ENCODE measurements at places on chromosomes 5 and 9.

DNA sequence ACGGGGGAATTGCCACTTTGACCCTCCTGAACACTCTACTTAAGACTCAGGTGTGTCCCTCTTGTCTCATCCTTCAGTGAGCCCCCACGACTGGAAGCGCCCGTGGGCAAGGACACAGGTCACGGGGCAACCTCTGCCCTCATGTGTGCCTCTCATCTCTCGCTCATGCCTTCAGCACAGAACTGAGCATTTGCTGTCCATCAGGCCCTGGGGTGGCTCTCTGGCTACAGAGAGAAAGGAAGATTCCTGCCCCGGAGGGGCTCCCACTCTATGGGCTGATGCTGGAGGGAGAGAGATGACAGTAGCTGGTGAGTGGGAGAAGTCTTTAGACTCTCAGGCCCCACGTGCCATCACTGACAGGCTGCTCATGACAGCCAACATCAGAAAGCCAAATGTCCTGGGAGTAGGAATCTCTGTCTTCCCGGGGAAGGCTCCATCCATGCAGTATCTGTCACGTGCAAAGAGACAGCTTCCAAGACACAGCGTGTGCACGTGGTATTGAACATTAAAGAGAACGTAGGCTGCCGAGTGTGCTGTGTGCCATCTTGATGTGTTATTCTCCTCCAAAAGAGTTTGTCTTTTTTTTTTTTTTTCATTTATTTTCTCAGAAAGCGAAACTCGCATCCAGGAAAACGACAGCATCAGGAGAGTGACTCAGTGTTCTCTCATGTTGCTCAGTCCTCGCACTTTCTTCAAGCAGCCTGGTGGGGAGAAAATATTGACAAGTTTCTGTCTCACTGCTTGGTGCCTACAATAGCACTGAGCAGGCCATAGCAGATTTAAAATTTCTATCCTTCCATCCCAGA, 190.5 kb downstream of the GAS1 start:
- DNase-seq = no peak

DNA sequence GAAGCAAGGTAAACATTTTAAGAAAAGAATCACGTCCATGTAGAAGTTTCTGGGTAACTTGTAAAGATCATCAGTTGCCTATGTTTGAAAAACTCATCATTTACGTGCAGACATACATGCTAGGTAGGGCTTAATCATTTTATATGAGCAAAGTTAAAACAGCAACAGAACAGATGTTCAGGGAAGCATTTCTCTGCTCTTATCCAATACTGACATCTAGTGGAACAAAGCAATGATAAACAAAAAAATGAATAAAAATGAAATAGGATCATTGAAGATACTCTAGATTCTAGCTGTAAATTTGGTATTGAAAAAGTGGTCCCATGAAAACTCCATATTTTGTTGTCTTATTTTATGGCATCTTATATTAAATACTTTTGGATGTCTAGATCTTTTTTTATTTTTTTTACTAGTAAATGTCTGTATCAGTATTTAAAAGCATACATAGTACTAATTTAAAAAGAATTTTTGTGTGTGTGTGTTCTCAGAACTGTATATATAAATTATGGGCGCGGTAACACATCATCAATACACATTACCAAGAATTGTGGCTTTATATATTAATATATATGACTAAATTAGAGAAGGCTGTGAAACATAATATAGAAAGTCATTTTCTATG, 1050.2 kb downstream of the CDH12 start:
- DNase-seq = no peak

GRCh38 chr9:9819886-9820285, 792.9 kb downstream of the PTPRD start:
- no peak for DNase-seq

- DNase-seq = no peak
Observed at GRCh38 chr5:96064877-96065276, 103.2 kb upstream of the ELL2 start.

DNA sequence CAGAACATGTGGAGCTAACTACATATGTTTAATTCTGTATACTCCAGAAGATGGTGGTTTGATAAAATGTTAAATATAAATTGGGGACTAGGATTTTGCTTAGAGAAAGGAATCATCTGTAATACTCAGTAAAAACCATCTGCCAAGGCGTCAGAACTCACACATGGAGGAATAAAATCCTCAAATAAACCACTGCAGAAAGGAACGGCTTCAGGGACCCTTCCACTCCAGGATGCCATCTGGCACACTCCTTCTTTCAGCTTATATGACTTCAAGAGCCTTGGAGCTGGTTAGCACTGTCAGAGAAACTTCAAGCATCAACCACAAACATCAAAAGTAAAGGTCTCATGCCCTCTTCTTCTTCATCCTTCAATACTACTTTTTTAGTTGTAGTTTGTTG, 360.6 kb downstream of the PLK2 start:
- no peak for DNase-seq

- no peak for DNase-seq
Observed at GRCh38 chr9:124355039-124355940, 60.0 kb downstream of the PSMB7 start.

DNA sequence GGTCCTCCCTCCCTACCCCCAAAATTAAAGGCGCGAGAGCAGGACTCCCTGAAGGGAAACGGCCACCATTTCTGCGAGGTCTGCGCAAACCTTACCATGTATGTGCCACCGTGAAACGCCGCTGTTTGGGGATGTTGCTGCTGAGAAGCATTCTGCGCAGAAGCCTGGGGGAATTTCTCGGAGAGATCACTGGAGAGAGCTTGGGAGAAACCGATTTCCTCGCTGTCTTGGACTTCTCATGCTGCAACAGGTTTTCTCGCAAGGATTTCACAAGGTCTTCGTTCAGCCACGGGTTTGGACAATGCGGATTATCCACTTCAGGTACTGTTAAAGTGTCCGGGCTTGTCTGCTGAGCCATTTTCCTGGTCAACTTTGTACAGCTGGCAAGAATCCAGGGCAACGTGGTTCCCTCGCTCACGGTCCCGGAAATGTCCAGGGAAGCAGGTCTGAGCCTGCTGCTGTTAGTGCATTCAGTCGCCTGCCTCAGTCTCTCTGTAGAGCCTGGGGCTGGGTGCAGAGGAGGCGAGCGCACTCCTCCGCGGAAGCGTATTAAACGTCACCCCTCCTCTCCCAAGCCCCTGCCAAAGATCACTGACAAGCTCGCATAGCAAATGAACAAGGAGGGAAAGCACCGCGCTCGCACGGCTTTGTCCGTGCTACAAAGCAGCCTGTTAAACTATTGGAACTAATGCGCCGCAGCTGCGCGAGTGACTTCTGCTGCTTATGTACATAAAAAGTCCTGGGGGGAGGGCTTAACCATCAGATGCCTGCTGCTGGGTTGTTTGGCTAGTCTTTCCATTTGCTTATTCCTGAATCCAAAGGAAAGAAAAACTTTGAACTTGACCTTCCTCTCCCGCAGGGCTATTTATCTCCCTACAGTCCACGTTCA, 125.1 kb downstream of the PDE4D start:
- DNase-seq = no peak

DNA sequence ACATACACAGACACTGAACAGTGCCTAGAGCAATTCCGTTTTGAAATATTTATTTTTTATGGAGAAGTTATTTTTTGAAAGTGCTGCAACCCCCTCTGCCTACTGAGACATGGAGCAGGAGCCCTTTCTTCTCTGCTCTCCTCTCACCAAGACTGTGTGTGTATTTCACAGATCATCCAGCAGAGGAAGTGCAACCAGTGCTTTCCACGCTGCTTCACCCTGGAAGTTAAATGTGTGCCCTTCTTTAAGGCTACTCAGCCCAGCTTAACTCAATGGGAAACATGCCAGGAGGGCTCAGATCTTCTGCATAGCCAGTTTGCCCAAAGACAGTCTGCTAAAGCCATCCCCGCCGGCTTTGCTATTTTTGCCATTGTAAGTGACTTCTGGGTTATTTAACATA, 606.3 kb downstream of the TLE1 start:
- no peak for DNase-seq

- no peak for DNase-seq
Observed at GRCh38 chr9:131349522-131349880, 44.4 kb upstream of the PRRC2B start.

GRCh38 chr5:29208024-29208423, 1985.5 kb upstream of the CDH6 start:
- no peak for DNase-seq

DNA sequence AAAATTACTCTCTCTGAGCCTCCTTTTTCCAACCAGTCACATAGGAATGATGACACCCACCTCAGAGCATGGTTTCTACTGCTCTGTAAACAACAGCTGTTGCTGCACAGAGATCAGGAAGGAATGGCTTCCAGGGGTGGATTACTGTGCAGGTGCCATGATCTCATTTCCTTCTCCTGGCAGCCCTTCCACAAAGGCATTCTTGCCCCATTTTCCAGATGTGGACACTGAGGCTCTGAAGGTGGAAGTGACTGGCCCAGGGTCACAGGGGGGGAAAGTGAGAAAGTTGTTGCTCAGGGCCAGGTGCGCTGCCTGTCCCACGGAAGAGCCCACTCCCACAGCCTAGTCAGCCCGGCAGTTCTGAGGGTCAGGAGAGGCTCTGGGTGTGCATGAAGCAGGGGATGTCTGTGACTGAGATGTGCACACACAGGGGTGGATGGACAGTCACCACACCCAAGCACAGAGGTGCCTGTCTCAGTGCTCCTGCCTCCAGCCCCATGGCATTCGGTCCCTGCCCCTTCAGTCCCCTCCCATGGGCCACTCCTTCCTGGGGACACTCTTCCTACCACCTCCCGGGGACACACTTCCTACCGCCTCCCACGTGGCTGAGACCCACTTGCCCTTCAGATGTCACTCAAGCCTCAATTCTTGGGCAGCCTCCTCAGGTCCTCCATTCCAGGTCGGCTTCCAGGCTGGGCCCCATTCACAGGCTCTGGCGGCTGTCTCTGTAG, 17.0 kb downstream of the FGFR4 start:
- peak; percentile 48 for DNase-seq

DNA sequence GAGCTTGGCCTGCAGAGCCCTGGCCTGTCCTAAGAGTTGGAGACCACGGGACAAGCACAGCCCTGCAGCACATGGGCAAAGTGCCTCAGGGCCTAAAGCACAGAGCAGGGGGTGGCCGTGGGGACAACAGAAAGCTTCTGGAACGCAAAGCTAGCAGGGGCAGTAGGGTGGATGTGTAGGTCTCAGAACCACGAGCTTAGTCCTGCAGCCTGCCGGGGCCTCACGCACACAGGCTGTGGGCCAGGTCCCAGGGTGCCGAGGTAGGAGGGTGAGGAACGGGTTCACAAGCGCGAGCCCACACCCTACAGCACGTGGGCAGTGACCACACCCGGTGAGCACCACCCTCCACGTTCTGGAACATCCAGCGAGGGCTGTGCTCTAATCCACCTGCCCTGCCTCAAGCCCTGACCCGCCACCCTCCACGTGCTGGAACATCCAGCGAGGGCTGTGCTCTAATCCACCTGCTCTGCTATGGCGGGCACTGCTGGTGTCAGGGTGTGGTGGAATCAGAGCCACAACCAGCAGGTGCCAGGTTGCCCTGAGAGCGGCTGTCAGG, 9.3 kb downstream of the CLPTM1L start:
- no peak for DNase-seq

DNA sequence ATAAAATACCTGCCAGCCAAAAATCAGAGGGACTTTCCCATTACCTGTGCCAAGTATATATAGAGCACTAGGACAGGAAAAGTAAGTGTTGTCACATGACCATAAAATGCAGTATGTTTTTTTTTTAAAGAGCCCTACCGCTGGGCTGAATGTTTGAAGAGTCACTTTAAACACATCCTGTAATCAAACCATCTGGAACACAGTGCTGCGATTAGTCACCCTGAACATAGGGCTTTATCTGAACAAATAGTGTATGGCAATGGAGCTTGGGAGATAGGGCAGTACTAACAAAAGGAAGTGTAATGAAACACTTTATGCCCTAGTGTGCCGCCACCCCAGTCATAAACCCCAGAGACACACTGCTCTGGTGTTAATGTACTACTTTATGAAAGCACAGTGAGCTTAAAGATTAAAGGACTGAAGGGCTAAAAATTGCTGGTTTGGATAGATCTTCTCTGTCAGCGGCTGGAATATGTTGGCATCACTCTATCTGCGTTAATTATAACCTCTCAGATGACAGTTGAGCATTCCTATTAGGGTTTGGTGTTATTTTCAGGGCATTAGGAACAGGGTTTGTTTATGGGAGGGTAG, 90.4 kb downstream of the ZNF608 start:
- no peak for DNase-seq

Measured in osteoblast (primary cell).